HFF-Myc (cell line): ENCODE measurements at places on chromosomes 3 and 15.

DNA sequence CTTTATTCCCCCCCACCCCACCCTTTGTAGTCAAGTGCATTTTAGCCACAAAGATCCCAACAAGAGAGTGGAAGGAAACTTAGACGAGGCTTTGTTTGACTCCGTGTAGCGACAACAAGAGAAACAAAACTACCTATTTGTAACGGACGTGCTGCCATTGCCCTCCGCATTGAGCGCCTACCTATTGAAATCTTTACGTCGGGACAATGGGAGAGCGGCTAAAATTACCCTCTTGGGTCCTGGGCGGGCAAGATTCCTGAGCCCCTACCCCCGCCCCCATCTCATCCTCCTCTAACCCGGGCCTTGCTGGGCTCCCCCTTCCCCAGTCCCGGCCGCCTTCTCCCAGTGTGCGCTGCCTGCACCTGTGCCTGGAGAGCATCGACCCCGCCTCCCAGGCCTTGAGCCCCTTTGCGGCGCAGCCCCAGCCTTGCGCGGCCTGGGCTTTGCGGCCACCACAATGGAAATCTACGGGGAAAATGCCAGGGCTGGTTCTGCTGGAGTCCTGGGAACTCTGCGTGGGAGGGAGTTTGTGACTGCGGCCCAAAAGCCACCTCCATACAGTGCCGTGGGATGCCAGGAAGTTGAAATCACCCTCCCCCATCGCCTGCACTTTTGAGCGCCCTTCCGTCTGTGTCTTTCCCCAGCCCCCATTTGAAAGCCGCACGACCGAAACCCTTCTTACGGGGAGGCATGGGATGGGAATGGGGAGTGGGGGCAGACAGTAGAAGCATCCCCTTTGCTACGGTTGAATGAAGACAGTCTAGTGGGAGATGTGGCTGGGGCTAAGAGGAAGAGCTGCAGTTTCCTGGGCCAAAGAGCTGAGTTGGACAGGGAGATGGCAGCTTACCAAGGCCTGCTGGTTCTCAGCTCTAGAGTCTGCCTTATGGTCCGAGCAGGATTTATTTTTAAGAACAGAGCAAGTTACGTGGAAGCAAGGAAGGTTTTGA, 1.1 kb upstream of the SOX2 start:
- no peak for DNase-seq

DNA sequence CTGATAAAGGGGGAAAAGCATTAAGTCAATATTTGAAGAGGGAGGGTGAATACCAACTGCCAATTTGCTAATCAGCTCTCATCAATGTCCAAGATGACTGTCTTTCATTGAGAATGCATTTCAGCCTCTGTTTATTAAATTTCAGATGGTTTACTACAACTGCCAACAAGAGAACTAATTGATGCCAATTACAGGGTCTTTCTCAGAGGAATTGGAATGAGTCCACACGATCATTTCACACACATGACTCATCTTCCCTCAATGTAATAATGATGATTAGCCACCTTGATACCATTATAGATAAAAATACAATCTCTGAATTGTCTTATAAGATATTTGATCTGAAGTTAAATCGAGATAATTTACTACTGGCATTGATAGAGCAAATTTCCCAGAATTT, 1274.4 kb downstream of the ROBO2 start:
- no peak for DNase-seq

DNA sequence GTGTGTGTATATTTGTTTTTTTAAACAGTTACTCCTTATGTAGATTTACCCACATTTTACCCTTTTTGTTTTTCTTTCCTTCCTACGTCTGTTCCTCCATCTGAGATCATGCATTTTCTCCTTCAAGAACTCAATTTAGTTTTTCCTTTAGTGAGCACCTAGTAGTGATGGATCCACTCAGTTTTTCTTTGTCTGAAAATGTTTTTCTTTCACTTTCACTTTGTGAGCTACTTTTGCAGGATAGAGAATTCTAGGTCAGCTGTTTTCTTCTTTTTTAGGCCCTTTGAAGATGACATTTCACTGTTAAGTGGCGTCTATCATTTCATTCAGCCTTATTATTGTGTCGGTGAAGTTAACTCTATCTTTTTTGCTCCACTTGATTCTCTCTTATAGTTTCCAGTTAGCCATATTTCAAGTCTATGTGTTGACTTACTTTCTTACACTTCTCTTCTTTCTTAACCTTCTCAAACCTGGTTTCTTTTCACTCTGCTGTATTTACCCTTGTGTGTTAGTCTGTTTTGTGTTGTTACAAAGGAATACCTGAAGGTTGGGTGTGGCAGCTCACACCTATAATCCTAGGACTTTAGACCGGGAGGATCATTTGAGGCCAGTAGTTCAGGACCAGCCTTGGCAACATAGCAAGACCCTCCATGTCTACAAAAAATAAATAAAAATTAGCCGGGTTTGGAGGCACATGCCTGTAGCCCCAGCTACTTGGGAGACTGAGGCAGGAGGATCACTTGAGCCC, 55.8 kb downstream of the PRKCI start:
- DNase-seq: no peak

DNA sequence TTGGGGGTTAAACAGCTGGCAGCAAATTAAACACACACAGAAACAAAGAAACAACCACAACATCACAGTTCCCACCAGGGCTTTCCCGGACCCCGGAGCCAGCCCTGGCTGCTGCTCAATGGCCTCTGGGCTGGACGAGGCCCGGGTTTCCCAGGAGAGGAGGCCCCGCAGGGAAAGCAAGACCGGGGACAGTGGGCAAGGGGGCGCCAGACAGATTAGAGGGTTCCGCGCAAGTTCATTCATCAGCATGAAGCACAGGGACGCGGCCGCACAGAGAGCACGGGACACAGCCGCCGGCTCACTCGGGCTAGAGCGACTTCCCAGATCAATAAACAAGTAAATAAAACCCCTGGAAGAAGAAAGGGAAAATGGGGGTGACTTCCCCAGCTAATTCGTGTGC, 66.4 kb upstream of the RPL32 start:
- DNase-seq: no peak

GRCh38 chr15:62588938-62589670, 424.0 kb upstream of the C2CD4B start:
- peak; percentile 35 for DNase-seq

GRCh38 chr3:88117683-88118082, 32.1 kb upstream of the C3orf38 start:
- no peak for DNase-seq
